DND-41 (cell line): ENCODE measurements at places on chromosomes 1 and 21.

GRCh38 chr1:186465946-186466345 lies 5.0 kb upstream of the PDC start:
- DNase-seq = no peak

GRCh38 chr21:25457411-25457810 lies 149.9 kb downstream of the MRPL39 start:
- DNase-seq = no peak

DNA sequence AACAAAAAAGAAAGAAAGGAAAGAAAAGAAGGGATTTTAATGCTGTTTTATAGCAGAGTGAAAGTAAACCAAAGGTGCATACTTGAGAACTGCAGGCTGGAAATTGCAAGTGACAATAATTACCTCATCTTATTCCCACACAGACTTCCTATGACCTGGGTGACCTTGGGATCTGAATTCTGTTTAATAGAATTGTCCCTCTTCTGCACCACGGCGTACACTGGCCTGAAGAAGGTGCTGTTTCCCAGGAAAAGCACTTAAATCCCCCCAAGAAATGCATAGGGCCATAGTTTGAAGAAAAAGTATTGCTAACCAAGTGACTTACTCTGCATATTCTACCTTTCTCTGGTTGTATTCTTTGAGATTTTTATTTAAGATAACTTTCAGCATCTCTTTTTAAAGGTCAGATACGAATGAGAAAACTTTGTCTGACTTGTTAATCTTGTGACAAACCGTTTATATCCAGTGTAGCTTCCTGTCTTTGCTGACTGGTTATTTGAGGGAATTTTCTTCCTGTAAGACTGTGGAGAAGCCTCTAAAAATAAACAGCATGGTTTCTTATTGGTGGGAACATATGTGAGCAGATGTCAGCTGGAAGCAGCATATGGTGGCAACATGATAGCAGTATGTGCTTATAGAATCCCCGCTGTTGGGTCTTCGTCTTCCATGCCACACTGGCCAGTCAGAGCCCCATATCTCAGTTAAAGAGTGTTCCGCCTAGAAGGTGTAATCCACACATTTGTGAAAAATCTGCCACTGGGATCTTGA lies 16.3 kb downstream of the TGFB2 start:
- no peak for DNase-seq

GRCh38 chr1:21157054-21157453 lies 19.6 kb downstream of the EIF4G3 start:
- DNase-seq = no peak

DNA sequence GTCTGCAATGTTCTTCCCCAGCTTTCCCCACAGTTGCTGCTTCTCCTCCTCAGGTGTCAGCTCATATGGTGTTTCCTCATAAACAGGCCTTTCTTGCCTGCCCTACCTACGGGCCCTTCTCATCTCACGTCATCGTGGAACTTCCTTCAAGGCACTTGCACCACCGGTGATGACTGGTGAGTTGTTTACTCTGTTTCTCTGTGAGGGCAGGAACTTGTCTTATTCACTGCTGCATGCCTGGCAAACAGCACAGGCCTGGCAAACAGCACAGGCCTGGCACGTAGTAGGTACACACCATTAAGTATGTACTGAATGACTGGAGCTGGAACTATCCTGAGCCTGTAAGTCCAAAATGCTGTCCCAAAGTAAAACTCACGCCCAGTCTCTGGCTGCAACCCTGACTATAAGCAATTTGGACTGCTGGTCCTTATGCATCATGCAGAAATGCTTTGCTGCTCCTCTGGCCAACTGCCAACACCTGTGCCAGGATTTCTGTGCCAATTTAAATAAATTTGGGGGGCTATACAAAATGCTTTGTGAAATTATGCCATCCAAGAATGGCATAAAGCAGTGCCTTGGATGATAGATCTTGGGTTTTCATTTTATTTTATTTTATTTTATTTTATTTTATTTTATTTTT lies 25.7 kb downstream of the STK40 start:
- no peak for DNase-seq

DNA sequence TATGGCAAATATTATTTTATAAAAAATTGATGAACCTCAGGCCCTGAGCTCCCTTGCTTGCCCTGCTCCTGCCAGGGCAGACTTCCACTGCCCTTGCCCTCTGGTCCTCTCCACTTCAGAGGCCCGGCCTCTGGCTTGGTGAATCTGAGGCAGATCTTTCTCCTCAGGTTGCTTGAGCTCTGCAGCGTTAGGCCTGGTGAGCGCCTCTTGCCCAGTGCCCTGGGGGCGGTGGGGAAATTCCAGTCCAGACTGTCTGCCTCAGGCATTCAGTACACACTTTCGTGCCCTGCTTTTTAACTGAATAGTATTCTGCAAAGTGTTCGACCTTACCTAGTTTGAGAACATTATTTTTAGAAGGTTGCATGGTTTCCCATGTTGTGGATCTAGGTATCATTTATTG lies 98.2 kb downstream of the PCBP3 start:
- no peak for DNase-seq

- DNase-seq = no peak
These were observed 64.9 kb downstream of the PRKACB start for GRCh38 chr1:84208935-84209334.

- DNase-seq = no peak
These were observed 2.0 kb downstream of the RNF207 start for GRCh38 chr1:6207921-6208320.

DNA sequence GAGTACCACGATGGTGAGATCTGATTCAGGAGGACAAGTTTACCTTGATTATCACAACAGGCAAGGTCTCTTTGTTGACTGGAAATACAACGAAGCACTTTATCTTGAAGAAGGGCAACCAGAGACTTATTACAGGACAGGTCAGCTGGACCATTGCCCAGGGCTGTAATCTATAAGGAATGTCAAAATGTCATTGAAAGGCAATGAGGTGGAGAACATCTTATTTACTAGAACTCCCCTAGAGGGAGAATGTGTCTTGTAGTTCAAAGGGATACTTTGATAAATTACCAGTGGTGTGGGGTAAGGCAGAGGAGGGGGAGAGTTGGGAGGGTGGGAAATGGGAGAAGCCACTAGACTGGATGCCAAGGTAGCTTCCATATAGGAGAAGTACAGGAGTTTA lies 212.3 kb downstream of the NCAM2 start:
- DNase-seq = no peak

GRCh38 chr1:105664495-105664894 lies 1392.0 kb upstream of the PRMT6 start:
- no peak for DNase-seq

DNA sequence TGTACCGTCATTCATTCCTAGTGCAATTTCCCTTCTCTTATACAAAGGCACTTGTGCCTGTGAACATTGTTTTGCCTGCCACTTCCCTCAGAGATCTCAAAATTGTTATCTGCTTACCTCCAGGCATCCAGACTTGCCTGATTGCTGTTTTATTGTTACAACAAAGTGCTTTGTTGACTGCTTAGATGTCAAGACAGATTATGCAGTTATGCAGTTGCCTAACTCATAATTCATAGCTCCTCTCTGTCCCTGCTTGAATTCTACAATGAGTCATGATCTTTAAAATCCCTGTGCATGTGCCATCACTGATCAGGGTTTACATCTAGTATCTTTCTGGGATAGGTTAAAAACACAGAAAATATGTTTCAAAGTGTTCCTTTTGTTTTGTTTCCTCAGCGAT lies 24.5 kb downstream of the CXADR start:
- no peak for DNase-seq

DNA sequence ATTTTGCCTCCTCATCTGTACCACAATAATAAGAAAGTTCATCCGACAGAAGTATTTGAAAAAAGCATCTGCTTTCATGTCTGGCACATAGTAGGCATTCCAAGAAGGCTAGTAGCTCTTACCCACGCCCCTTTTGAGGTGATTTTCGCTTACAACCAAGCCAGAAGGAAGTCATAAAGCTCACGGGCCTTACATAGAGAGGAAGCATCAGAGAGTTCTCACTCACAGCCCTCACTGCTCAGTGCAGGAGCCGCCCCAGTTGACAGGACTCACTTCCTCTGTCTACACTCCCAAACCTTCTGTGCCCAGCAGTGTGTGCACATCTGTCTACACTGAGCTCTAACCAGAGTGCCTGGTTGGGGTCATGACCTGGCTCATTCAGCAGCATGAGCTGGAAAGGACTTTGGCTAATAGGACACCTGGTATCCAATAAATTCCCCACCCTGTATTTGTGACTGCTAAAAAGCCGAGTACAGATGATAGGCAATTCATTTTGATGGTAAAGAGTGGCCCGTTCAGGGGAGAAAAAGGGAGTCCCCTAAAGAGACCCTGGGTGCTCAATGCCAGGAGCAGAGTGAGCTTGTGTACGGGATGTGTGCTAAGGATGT lies 36.8 kb upstream of the DUSP10 start:
- peak; percentile 60 for DNase-seq

GRCh38 chr21:25691976-25692375 lies 42.7 kb downstream of the ATP5PF start:
- DNase-seq = no peak

DNA sequence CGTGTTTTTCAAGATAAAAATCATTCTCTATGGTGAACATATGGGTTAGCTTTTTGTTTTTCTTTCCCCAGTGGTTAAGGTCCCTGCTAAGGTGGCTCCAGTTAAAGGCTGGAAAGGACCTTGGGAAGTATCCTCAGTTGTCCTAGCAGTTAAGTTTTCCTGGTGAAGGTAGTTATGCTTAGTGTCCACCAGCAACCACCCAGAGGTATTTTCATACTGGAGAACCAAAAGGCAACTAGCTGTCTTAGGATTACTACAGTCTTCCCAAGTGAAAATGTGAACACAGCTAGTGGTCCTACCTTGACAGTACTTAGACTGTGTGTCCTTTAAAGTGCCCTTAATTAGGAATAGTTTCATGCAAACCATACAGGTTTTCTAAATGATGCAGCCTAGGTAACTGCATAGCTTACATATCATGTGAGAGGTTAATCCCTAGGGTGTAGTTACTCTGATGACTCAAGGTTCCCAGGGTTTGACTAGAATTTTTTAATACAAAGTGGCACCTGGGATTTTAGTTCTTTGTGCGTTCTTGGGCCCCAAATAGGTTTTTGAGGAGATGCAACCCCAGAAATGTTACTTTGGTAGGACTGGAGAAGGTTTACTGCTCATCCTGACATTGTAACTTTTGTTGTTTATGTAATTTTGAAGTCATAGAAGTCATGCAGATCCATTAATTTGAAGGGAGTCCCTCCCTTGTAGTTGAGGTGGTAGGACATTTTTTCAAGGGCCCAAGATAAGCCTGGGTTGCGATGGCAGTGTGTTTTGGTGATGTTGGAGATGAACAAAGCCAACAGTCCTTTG lies 36.5 kb downstream of the YY1AP1 start:
- DNase-seq = no peak

DNA sequence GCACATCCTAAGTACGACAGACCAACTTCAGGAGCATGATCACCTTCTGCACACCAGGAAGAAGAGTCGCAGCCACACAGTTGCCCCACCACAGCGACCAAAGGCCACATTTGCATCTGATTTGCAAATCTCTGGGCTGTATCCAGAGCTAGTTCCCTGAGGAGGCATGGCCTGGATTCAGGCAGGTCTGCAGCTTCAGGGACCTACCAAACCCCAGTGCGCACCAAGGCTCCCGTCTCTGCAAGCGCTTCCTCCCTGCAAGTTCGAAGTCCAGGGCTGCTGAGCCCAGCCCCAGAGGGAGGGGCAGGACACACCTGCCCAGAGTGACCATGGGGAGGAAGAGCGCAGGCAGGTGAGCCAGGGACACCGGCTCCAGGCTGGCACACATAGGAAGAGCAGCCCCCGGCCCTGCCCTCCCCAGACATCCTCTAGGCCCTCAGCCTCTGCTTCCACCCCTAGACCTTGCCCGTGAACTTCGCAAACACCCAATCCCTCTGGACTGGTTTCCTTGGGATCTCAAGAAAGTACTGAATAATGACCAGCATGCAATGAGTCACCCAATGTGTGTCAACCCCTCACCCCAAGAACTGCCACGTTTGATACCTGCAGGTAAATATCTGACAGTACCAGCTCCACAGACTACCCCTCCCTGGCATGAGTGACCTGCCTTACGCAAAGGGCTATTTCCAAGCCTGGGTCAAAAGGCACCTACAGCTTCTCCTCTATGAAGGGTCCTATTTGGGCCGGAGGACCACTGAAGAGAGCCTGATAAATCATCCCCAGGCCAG lies 36.8 kb downstream of the CASZ1 start:
- no peak for DNase-seq

DNA sequence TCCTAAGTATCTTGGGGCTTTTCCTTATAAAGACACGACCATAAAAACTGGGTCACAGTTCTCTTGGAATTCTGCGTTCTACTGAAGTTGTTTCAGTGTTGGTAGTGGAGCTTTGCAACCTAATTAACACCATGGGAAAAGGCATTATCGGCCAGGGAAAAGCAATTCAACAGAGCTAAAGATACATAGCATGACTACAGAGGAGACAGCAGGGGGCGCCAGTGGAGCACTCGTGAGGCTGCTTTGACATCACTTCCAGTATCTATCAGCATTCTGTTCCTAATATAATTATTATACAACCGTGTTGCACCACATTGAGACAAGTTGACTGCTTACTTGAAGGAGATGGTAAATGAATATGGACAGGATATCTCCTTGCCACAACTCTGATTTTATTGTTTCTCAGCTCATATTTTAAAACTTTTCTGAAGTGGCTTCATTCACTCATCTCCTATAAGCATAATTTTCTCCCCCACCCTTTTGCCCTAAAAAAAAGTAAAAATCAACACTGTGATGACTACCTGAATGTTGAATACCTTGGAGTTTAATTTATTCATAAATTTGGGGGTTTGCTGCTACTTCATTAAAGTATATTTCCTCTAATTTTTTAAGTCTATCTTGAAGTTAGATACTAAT lies 39.4 kb downstream of the ZP4 start:
- DNase-seq = peak; percentile 53

GRCh38 chr1:225042263-225042662 lies 112.8 kb downstream of the DNAH14 start:
- no peak for DNase-seq

GRCh38 chr1:151858030-151858746 lies 4.7 kb upstream of the THEM5 start:
- no peak for DNase-seq

DNA sequence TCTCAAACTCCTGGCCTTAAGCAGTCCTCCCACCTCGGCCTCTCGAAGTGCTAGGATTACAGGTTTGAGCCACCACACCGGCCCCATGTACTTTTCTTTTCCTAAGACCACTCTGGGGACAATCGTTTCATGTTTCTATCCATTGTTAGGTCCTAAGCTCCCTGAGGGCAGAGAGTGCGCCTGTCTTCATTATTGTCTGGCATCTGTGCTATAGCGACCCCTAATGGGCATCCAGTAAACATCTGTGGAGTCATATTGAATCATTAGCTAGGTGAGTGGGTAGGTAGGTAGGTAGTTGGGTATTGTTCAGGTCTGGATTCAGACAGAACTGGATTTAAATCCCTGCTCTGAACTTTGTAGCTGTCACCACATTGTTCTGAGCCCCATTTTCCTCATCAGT lies 66.1 kb downstream of the TMEM53 start:
- no peak for DNase-seq

DNA sequence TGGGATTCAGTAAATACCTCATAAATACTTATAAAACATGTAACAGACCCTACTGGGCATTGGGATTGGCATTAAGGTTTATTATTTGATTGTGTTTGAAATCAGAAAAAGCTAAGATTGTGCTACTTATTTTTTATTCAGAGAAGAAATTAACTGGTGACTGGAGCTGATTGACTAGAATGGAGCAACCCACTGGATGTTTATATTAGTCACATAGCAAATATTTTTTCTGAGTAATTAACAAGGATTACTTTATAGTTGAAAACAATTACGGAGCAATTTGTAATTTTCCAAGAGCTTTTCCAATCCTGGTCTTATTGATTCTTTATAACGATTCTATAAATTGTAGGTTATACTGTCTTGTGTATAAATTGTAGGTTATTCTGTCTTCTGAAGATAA lies 208.7 kb downstream of the HLX start:
- DNase-seq = no peak

- peak; percentile 69 for DNase-seq
These were observed 9.1 kb upstream of the LUZP1 start for GRCh38 chr1:23177438-23178380.
